ENCODE measurements at places on chromosomes 4 and X. TPM values are rescaled to one million over a fixed set of nuclear protein-coding genes. Genes with fewer than 3 reads are reported as not detected.

GRCh38 chrX:18983666-18984380 is at the start of gene PHKA2:
TSS of gene PHKA2 (minus strand) at chrX:18984114. CDS start at chrX:18983932, 182 bp downstream.
- peaks cover 24% of the 10 kb centered on the region for H3K4me1 ChIP-seq
- peak within 1 kb of the TSS; percentile 75 for H3K27ac ChIP-seq
- H3K4me3 ChIP-seq, result peak within 1 kb of the TSS; percentile 91
- peak; percentile 10 for DNase-seq

- no peaks in the 10 kb centered on the region for H3K27me3 ChIP-seq
- H3K36me3 ChIP-seq, result no peaks in the 10 kb centered on the region
- H3K27ac ChIP-seq, result no peak overlapping the region
- no peak for DNase-seq
- H3K4me1 ChIP-seq, result no peaks in the 10 kb centered on the region
These were observed 66.0 kb downstream of the MAGEC1 start for GRCh38 chrX:141969706-141970105.

DNA sequence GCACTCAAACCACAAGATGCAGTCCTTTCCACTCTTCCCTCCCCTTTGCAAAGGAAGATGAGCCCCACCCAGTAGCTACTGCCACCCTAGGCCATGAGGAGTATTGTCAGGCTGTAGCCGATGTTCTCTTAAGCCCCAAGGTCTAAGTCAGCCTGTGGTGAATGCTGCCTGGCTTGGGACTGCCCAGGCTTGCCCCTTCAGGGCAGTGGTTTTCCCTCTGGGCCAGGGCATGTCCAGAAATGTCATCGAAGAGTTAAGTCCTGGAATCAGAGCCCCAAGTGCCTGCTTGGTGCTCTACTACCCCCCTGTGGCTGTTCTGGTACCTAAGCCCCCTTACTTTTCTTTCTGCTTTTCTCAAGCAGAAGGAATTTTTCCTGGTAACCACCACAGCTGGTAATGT is 11.8 kb upstream of the PGK1 start:
- no peak overlapping the region for H3K27ac ChIP-seq
- H3K36me3 ChIP-seq, result no peaks in the 10 kb centered on the region
- DNase-seq, result no peak
- H3K27me3 ChIP-seq, result no peaks in the 10 kb centered on the region
- no peak overlapping the region for H3K4me3 ChIP-seq
- no peaks in the 10 kb centered on the region for H3K4me1 ChIP-seq

GRCh38 chr4:59770601-59771264 is 1429.4 kb upstream of the ADGRL3 start:
- H3K4me1 ChIP-seq, result no peaks in the 10 kb centered on the region
- no peak overlapping the region for H3K4me3 ChIP-seq
- no peaks in the 10 kb centered on the region for H3K27me3 ChIP-seq

GRCh38 chr4:1192091-1192492 is 19.7 kb upstream of the SPON2 start:
- H3K27ac ChIP-seq, result no peak overlapping the region
- H3K4me1 ChIP-seq, result peaks cover 11% of the 10 kb centered on the region
- H3K36me3 ChIP-seq, result no peaks in the 10 kb centered on the region
- no peaks in the 10 kb centered on the region for H3K27me3 ChIP-seq
- no peak overlapping the region for H3K4me3 ChIP-seq

The IL15 gene
- polyA plus RNA-seq, result 1.6 TPM
